ENCODE measurements at places on chromosomes 13 and 19.

DNA sequence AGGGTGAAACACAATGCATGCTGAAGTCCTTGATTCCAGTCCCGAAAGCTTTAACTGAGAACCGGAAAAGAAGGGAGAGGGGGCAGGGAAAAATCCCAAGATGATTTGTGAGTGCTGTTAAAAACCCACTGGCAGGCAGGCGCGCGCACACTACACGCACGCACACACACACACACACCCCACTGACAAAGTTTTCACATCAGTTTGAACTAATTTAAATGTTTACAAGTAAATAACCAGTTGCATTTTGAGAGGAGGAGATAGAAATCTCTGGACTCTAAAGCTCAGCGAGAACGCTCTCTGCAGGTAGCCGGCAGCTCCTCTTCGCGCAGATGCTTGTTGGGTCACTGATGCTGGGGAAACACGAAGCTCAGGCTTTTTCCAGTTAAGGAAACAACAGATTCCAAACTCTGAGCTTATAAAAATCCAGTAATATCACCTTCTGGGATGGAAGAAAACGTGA is 818 bp upstream of the SLITRK1 start:
- no peak for DNase-seq

- DNase-seq = peak; percentile 62
These were observed at the start of gene ZNF677 for GRCh38 chr19:53254411-53255341. ZNF677 (minus strand) TSS chr19:53254873; CDS start chr19:53251550, 3,323 bp downstream.

DNA sequence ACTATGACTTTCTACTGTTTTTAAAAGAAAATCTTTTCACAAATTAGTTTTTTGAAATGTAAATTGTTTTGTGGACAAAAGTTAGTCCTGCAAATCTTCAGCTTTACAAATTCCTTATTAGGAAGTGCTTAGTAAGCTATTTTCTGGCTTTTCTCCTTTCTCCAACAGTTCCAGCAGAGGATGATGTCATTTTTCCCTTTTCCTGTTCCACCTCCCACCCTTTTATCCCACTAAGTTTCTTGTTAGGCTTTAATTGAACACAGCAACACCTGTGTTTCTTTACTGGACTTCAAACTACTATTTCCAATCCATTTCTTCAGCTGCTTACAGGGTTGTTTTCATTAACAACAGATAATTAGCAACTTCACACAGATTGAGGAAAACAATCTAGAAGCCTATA is 389.2 kb downstream of the NDFIP2 start:
- DNase-seq = no peak

GRCh38 chr13:98626298-98626935 is 49.5 kb upstream of the STK24 start:
- no peak for DNase-seq

DNA sequence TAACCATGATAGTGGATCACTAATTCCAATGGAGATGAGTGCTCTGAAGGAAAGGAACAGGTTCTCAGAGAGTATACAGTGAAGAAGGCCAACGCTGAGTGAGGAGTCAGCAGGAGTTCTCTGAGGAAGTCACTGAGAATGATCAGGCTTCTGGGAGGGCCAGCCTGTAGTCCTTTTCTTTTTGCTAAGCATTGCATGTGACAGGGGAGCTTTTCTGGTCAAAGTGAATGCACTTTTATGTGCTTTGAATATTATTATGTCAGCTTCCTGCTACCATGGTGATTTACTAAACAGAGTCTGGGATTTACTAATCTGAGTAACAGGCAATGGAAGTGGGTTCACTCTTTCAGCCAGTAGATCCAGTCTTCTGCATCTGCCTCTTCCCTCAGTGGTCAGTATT is 81.1 kb upstream of the SERP2 start:
- DNase-seq = no peak

DNA sequence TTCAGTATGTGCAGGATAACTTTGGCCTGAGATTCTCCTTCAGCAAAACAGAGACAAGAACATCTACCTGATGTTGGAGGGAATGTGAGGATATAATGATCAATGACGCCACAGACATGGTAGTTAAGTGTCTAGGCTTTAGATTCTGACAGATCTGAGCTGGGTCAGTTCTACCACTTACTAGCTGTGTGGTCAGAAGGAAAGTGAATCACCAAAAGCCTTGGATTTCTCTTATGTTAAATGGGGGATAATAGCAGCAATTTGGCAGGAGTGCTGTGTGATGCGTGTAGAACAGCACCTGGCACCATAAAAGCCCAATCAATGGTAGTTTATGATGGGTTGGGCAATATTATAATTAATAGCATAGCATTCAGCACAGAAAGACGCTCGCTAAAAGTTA is 41.7 kb downstream of the RXFP2 start:
- no peak for DNase-seq

GRCh38 chr13:76620036-76620435 is 266.2 kb downstream of the KCTD12 start:
- DNase-seq = no peak

DNA sequence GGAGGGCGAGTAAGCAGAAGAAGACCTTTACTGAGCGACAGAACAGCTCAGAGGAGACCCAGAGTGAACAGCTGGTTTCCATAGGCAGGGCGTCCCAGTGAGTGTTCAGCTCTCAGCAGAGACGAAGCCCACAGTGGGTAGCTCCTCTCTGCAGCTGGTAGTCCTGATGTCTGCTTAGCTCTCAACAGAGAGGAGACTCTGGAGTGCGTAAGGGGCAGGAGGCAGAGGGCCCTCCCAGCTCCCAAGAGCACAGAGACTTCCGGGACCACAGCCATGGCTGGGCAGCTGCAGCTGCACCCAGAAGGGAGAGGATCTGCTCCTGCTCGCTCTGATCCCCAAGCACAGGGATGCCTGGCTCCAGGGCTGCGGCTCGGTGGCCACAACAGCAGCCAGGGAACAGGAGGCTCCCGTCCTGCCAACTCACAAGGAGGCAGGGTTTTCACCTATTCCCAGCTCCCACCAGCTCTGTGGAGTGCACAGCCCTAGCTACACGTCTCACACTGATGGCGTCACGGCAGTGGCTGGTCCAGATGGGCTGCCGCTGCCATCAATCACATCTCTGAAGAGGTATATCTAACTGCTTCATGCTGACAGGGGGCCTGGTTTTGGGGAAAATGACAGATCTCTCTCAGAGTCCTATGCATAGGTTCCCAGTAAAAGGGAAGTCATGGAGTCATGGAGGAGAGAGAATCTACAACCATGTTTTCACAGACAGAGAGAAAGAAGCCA is 2660.1 kb upstream of the PCDH20 start:
- DNase-seq = no peak

DNA sequence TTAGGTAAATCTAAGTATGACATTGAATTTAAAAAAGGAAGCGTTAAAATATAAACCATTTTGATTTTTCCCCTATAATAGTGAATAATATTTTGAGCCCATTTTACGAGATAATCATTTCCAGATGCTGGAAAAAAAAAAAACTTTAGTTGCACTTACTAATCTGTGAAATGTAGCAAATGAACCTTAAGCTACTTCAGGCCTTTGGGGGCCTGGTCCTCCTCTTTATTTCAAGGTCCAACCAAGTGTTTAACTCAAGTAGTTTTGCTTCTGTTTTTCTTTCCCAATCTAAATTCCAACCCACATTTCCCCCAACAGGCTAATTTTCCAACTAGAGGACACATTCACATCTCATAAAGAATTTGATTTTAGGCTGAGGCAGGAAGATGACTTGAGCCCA is 101.2 kb downstream of the TNFRSF19 start:
- DNase-seq = no peak

DNA sequence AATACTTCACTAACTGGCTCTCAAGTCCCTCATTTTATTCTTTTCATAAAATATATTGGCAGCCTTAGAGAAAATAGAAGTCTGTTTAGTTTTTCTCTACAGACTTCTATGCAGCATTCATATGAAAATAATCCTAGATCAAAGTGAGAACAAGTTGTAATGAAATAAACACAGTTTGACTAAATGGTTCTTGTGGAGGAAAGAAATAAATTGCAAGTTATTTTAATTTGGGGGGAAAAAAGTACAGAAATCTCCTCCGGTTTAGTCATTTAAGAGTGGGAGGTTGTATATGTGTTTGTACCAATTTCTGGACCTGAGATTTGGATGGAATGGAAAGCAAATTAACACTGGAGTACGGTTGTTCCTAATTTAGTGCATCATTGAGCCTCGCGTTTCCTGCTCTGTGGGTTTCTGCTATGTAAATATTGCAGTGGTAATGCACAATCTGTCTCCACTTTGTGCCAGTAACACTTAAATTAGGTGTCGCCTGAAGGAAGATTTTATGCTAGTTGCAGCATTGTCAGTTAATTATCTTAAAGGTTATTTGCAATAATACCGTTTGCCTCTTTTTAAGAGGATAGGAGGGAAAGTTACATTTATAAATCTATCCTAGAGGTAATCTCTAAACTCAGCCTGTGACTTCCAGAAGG is 100.2 kb downstream of the ZIC5 start:
- DNase-seq = peak; percentile 56

- no peak for DNase-seq
These were observed 358.9 kb upstream of the NBEA start for GRCh38 chr13:34583181-34583580.

GRCh38 chr13:77377016-77377415 is 50.1 kb upstream of the MYCBP2 start:
- no peak for DNase-seq

DNA sequence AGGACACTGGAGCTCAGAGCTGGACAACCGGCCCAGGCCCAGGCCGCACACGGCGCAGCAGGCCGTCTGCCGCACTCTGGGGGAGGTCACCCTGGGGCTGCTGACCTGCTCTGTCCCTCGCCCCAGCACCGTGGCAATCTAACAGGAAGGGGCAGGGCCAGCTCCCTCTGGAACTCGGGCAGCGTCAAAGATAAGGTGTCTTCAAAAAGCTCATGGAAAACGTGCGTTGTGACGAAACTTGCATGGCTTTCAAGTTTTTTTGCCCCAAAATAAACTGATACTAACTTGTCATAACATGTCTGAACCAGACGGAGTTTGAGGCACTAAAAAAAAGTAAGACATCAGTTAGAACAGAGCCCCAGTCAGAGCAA is 12.2 kb upstream of the ATP8B3 start:
- no peak for DNase-seq

GRCh38 chr13:80921541-80921940 is 580.6 kb upstream of the SPRY2 start:
- no peak for DNase-seq

DNA sequence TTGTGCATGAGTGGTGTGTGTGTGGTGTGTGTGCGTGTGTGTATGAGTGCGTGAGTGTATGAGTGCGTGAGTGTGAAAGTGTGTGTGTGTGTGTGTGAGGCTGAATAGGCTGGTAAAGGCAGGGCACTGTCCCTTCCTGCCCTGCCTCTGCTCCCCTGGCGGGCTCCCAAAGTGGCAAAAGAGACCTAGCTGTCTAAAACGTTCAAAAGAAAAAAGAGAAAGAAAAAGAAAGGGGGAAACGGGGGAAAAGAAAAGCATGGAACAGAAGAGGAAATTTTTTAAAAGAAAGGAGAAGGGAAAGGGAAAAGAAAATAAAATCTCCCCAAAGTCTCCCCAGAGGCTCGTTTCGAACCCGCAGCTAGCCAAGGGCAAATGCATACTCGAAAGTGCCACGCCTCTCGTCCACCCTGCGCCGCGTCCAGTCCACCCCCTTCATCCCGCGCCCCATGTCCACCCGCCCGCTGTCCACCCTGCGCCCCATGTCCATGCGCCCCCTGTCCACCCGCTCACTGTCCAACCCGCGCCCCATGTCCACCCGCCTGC is 37.0 kb upstream of the FLT1 start:
- no peak for DNase-seq

DNA sequence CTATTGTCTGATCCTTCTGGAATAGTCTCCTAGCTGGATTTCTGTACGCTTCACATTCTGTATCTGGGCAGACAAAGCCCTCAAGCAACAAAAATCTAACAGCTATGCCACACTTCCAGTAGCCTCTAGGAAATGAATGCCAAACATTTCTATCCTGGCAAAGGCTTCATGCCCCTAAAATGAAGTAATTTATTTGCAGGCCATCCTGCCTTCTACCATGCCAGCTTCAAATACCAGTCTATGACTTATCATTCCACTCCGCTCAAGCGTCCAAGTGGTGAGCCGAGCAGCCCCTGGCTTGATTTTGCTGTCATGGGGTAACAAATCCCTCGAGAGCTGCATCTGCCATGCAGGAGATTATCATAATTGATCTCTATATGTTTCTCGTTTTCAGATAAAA is 86.9 kb downstream of the LHFPL6 start:
- DNase-seq = peak; percentile 15

GRCh38 chr13:109706015-109706715 is 80.2 kb downstream of the IRS2 start:
- DNase-seq = no peak

GRCh38 chr19:43124360-43124759 is 41.9 kb upstream of the PSG2 start:
- DNase-seq = no peak

DNA sequence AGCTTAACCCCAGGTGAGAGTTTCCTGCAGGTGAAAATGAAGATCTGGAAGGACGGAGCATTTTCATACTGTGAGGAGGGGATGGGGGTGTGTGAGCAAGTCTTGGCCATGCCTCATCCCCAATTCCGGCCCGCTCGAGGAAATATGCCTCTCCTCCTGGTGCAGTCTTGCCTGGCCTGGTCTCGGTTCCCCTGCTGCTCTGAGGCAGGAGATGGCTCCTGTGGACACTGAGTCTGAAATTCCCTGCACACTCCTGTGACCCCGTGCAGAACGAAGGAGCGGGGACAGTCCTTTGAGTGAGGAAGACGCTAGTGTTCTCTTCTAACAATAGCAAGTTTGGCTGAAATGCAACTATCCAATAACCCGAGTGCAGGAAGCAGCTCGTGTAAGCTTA is 329 bp upstream of the ZNF439 start:
- no peak for DNase-seq

- no peak for DNase-seq
These were observed 10.5 kb upstream of the PPP6R1 start for GRCh38 chr19:55269299-55269698.

DNA sequence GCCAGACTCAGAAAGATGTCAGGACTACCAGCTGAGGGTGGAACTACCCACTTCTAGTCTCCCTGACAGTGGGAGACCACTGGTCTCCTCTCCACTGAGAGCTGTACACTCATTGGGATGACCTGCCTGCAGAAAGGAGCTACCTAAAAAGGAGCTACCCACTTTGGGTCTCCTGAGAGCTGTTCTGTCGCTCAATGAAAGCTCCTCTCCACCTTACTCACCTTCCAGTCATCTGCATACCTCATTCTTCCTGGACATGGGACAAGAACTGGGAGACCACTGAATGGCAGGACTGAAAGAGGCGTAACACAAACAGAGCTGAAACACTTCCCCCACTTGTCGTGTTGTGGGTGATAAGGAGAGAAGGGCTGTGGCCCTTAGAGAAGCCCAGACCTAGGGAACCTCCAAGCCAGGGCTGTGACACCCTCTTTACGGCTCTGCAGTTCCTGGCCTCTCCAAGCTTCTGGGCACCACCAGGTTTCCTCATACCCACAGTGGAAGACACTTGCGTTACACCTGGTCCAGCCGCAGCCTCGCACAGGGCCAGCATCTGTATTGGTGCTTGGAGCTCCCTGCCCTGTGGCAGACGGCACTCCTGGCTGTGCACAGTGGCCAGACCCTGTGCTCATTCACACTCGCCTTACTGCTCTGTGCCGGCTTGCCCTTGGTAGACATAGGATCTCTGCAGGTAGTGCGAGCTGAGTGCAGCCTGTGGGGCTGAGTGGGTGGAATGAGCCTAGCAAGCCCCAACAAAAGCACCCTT is 54.9 kb upstream of the SLITRK6 start:
- DNase-seq = no peak

- DNase-seq = no peak
These were observed 70.9 kb upstream of the FNDC3A start for GRCh38 chr13:48904668-48905290.
